LoVo (cell line): ENCODE measurements at places on chromosomes 11 and 22.

DNA sequence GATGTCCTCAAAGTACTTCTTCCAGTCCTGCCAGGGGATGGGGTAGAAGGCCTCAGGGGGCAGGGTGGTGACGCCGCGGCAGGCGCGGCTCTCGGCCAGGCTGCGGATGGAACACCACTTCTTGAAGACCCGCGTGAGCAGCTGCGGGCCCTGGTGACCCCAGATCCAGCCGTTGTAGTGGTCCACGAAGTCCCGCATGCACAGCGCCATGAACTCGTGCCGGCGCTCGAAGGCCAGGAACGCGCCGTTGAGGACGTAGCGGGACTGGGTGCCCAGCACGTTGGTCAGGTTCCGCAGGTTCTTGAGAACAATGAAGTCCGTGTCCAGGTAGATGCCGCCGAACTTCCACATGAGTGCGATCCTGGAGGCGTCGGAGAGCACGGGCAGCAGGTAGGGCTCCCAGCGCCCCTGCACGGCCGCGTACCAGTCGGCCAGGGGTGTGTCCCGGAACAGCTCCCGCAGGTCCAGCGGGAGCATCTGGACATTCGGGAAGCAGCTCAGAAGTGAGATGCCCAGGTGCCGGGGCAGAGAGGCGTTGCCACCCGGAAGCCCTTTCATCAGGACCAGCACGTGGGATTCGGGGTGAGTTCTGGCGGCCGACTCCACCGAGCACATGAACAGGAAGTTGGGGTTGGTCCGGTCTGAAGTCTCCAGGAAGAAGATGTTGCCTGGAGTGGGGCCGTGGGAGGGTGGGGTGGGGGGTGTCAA lies 27.5 kb downstream of the A4GALT start:
- DNase-seq = no peak

GRCh38 chr11:89125298-89125697 lies 52.4 kb upstream of the TYR start:
- no peak for DNase-seq

- DNase-seq = no peak
Observed at GRCh38 chr11:44018127-44018521, 29.7 kb upstream of the ACCSL start.

GRCh38 chr11:125886997-125887372 lies 483 bp upstream of the HYLS1 start:
- no peak for DNase-seq

- DNase-seq = no peak
Observed at GRCh38 chr11:89405629-89406028, 85.5 kb downstream of the NOX4 start.

GRCh38 chr11:29005401-29005980 lies 897.3 kb downstream of the METTL15 start:
- DNase-seq = no peak

- no peak for DNase-seq
Observed at GRCh38 chr11:58625826-58626460, 3.5 kb downstream of the CNTF start.

DNA sequence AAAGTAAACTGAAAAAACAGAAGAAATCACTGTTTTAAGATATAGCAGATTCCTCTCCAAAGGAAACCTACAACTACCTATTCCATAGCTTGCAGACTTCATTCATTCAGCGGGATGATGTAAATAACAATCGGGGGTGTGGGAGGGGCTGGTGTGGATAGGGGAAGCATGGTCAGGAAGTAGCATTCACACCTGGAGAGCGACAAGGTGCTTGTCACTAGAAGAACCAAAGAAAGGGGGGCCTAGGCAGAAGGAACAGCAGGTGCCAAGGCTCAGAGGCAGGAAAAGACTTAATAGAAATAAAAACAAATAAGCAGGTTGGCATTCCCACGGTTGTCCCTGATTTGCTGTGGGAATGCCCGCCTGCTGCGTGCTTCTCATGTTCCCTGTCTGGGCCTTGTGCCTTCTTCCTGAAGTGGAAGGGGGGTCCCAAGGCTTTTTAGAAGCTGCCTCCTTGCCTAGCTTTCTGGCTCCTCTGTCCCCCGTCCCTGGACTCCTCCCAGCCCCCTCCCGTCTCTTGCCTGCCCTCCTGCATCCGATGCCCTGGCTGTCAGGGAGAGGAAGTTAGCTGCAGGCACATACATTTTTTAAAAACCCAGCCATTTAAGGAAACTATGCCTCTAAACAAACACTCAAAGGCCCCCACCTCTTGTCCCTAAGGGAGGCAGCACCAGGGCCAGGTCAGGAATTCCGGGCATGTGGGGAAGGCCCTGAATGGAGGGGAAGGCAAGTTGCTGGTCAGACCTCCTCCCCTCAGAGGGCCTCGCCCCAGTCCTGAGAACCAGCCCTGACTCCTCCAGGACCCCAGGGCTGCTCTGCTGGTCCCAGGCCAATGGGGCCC lies 54.7 kb upstream of the PRDM11 start:
- no peak for DNase-seq
